Neural progenitor cell (in vitro differentiated cells): ENCODE measurements at places on chromosomes 3 and 15.

GRCh38 chr3:66427352-66427751, 73.5 kb downstream of the LRIG1 start:
- no peak for DNase-seq

GRCh38 chr3:145188079-145188770, 972.8 kb downstream of the PLOD2 start:
- DNase-seq: peak; percentile 3

GRCh38 chr15:100721758-100722550, 119.6 kb downstream of the ASB7 start:
- DNase-seq: no peak

GRCh38 chr3:48369693-48370332, 2.2 kb upstream of the FBXW12 start:
- peak; percentile 33 for DNase-seq

DNA sequence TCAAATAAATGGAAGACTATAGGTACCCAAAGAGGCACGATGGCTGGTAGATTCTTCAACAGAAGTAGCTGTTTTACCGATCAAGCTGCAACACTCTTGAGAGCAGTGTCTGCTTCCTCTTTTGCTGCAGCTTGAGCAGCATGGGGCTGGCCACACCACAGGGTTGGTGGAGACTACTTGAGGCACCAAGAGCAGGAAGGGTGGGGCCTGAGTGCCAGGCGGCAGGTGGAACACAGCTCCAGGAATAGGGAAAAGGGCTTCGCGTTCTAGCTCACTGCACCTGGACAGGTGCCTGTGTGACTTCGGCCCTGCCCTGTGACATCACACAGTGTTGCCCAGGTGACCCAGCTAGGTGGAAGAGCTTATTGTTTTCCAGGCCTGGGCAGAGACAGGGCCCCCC, at the start of gene CCDC33:
Gene CCDC33 (plus strand): TSS at position 365 of the 400 bp plus-strand sequence. CDS start 394 bp downstream, outside the sequence.
- DNase-seq: no peak
